ENCODE measurements at places on chromosomes 13 and 19.
A peak's percentile ranks its signal among the peaks of the same experiment; 100 is the strongest.

- DNase-seq: no peak
Observed at GRCh38 chr13:97191615-97192014, 30.5 kb upstream of the MBNL2 start.

- DNase-seq: no peak
Observed at GRCh38 chr19:35943321-35944301, 7.4 kb downstream of the LRFN3 start.

- no peak for DNase-seq
Observed at GRCh38 chr13:113845723-113846635, 17.9 kb downstream of the GAS6 start.

DNA sequence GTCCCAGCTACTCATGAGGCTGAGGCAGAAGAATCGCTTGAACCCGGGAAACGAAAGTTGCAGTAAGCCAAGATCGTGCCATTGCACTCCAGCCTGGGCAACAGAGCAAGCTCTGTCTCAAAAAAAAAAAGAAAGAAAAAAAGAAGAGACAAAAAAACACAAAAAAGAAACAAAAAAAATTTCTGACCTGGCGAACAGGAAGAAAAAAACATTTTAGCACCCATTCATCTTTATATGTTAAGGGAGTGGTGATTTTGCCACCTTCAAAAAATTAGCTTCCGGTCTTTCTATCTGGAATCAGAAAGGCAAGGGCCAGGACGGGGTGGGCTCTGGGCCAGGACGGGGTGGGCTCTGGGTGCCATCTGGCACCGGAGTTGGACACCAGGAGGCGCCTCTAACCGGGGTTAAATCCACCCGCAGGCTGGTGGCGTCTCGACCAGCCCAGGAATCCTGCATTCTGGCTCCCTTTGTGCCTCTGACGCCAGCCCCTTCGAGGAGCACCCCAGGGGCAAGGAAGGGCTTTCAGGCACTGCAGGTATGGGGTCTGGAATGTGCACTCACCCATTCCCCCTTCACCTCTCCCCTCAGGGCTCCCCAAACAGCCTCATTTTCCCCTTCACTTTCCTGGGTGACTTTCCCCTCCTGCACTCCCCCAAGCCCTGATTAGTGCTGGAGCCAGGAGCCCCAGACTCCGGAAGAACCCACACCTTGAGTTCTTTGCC is 10.4 kb upstream of the ZSWIM4 start:
- DNase-seq: peak; percentile 47

- DNase-seq: no peak
Observed at GRCh38 chr13:34411177-34411576, 530.9 kb upstream of the NBEA start.

Data from stimulated activated CD4-positive, alpha-beta T cell treated with anti-CD3 and anti-CD28 coated beads, TNF-alpha, amount 100 ng/mL, for 1 hour (primary cell).